ENCODE measurements at places on chromosomes 2 and 18.

- peak; percentile 43 for DNase-seq
Observed at GRCh38 chr2:169694894-169695260, 608 bp downstream of the PHOSPHO2 start.

GRCh38 chr18:12701161-12701560, 1.4 kb downstream of the CEP76 start:
- no peak for DNase-seq

DNA sequence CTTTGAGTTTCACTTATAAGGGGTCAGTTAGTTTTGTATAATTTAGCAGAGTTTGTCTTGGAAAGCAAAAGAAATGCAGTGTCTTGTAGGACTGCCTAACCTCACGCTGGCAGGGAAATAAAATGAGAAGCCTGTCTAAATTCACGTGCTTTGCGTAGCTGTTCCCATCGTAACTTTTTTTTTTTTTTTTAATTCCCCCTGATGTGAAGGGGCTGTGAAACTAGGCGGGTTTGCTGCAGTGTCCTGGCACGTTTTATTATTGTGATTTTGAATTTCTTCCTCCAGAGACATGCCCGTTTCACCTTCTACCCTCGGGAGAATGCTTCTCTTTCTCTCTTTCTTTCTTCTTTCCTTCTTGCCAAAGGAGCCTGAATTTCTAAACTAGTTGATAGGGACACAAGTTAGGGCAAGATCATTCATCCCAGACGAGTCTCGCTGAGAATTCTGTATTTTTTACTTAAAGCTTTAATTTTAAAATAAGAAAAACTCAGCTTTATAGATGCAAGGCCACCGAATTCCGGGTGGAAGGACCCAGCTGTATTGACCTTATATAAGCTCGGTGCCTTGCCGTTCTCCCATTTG, 2.3 kb downstream of the MEIS1 start:
- no peak for DNase-seq

- DNase-seq: no peak
Observed at GRCh38 chr2:64101141-64101591, 43.1 kb downstream of the PELI1 start.

DNA sequence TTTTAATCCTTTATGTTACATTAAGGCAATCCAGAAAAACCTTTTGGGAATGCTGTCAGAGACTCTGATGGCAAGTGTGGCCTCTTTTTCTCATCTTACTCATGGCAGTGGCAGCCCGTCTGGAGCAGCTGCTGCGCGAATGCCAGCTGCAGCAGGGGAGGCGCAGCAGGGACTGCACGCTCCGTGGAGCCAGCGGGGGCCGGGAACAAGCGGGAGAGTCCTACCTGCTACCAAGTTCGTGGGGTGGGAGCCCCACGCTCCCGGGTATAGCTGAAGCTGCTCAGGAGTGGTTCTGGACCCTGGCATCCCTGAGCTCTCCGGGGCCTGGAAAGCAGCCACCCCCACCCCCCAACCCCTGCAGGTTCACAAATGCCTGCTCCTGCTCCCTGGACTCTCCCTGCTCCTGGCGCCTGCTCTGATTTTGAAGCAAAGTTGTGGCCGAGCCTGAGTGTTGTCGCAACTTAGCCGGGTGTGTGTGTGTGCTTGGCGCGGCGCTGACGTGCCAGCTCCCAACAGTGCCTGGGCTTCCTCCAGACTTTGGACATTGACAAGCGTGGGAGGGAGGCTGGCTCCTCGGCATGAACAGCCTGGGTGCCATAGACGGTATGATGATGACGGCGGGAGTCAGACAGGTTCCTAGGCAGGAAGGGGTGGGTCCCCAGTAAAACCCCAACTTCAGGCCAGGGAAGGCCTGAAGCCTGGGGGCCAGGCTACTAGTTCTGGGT, 21.7 kb downstream of the TMX3 start:
- DNase-seq: no peak

DNA sequence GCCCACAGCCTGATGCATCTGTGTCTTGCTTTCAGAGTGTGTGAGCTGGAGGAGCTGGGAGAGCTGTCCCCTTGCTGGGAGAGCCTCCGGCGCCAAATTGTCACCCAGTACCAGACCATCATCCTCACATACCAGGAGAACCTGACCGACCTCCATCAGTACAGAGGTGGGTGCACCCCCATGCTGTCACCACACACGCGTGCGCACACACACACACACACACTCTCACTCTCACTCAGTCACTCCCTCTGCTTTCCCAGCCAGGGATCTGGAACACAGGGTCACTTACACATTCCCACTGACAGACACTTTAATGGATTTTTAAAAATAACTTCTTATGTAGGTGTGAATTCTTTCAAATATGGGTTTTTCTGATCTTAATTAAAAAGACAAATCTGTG, 64.5 kb downstream of the COA5 start:
- DNase-seq: no peak

Data from erythroblast (primary cell).